RWPE2 (cell line): ENCODE measurements at places on chromosomes 4 and X.

DNA sequence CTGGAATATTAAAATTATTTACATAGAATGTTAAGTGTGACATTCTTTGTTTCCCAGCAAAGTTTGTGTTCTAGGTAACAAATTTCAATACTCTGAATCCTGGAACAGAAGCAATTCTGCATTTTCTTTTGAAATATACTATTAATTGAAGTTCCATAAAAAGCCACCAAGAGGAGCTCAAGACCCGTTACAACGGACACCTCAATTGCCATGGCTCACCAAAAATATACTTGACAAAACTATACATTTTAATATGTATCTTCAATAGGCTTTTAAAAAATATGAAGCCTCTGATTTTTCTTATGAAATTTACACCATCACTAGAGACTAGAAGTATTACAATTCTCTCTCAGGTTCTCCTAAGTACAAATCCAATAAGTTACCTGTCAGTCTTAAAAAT lies 111.4 kb downstream of the NYX start:
- no peak for DNase-seq
- H3K36me3 ChIP-seq, result no peaks in the 10 kb centered on the region
- H3K4me3 ChIP-seq, result no peak overlapping the region

DNA sequence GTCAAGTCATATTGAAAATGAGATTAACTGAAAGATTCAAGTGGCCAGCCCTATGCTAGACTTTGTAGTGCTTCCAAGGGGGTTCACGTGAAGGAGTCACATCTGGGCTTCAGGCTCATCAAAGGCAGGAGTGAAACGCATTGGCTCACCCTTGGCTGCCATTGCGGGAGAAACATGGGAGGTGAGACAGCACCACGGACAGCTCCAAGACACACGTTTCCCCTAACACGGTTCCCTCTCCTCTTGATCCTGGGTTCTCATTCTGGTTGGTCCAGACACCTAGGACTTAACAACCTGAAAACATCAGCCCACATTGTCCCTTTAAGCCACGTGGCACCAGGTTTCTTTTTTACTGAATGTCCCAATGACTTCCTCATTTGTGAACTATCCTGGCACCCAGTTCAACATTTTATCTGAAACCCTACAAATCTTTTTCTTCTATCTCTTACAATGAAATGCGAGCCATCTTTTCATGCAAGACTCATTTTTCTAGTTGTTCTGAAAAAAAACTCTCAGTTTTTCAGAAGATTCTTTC lies 279.0 kb upstream of the VCX3A start:
- H3K36me3 ChIP-seq, result no peaks in the 10 kb centered on the region
- no peaks in the 10 kb centered on the region for H3K27me3 ChIP-seq
- DNase-seq, result no peak
- H3K4me1 ChIP-seq, result no peaks in the 10 kb centered on the region
- no peak overlapping the region for H3K4me3 ChIP-seq
- no peak overlapping the region for H3K27ac ChIP-seq

DNA sequence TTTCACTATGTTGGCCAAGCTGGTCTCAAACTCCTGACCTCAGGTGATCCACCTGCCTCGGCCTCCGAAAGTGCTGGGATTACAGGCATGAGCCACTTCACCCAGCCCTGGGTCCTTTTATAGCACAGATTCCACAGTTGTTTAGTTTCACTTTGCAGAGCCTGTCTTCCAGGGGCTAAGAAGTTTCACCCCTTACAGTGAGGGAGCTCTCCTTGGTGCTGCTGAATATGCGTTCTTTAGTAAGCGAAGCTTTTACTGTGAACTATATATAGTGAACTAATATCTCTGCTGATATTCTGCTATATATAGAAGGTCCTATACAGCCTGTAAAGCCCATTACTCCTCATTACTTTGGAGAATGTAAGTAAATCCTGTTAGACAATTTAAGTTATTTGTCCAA lies 4.2 kb downstream of the TCEAL6 start:
- H3K4me1 ChIP-seq, result no peaks in the 10 kb centered on the region
- H3K27me3 ChIP-seq, result no peaks in the 10 kb centered on the region
- no peak for DNase-seq

GRCh38 chr4:111400741-111401140 lies 744.5 kb upstream of the FAM241A start:
- H3K27ac ChIP-seq, result no peak overlapping the region
- no peaks in the 10 kb centered on the region for H3K4me1 ChIP-seq
- H3K4me3 ChIP-seq, result no peak overlapping the region
- H3K27me3 ChIP-seq, result no peaks in the 10 kb centered on the region

- peak overlapping the region; percentile 87 for H3K4me3 ChIP-seq
- DNase-seq, result no peak
Measured at GRCh38 chrX:10617186-10617998, 3.0 kb downstream of the MID1 start.

DNA sequence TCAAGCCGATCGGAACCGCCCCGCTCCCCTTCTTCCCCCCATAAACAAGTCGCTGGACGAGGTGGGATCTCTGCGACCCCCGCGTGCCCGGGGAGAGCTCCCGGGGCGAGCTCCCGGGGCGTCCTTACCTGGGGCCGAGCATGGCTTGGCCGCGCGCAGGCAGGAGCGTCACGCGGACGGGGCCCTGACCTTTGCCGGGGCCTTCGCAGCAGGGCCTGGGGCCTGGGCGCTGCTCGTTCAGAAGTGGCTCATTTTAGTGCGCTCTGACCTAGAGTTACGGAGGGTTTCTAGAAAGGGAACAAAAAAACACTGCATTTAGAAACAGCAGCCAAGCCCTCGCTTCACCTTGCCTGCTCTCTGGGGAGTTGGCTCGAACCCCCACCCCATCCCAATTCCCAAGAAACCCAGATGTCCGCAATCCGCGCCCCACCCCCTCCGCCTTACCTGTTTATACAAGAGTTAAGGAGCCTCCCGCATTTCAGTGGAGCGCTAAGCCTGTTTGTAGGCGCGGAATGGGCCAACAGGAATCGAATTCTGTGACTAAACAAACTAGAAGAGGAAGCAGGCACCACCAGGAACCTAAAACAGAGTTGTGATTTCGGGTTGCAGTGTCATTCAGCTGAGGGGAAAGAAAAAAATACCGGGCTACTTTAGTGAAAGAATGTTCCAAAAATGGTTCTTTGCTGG lies 814 bp upstream of the RBM47 start:
- H3K4me3 ChIP-seq, result peak overlapping the region; percentile 53
- peaks cover 32% of the 10 kb centered on the region for H3K4me1 ChIP-seq
- peak overlapping the region; percentile 68 for H3K27ac ChIP-seq
- H3K27me3 ChIP-seq, result no peaks in the 10 kb centered on the region
- DNase-seq, result peak; percentile 65
- H3K36me3 ChIP-seq, result no peaks in the 10 kb centered on the region

DNA sequence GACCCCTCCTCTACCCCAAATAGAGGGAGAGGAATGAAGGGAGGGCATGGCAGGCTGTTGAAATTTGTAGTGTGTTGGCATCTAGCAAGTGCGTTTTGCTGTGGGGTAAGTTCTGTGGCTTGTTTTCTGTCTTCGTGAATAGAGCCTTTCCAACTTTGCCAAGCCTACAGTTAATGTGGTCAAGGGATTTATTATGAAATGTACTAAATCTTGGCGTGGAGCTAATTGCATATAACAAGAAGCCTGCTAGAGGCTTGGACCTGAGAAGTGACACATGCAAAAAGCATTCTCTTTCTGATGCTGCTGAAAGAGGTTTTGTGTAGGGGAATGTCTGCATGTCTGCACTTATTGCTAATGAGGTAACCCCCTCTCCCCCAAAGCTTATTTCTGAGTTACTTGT lies 132.2 kb downstream of the BMPR1B start:
- no peaks in the 10 kb centered on the region for H3K36me3 ChIP-seq
- no peak overlapping the region for H3K27ac ChIP-seq
- no peaks in the 10 kb centered on the region for H3K4me1 ChIP-seq
- no peak overlapping the region for H3K4me3 ChIP-seq

DNA sequence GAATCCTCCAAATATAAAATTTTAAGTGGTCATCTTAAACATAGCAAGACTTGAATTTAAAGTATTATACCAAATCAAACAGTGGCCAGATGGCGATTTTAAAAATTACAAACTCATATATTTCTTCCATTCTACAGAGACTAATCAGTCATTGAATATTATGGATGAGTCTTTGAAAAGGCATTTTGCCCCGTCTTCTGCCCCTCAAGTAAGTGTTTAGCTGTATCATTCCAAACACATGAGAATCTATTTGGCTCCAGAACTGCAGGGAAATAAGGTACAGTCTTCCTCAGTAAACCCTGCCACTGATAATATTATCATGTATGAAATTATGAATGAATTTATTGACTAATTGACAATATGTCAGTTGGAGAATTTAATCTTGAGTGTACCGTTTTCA lies 191.0 kb downstream of the SLC7A11 start:
- no peak overlapping the region for H3K4me3 ChIP-seq
- peak overlapping the region; percentile 13 for H3K27ac ChIP-seq
- no peaks in the 10 kb centered on the region for H3K27me3 ChIP-seq

DNA sequence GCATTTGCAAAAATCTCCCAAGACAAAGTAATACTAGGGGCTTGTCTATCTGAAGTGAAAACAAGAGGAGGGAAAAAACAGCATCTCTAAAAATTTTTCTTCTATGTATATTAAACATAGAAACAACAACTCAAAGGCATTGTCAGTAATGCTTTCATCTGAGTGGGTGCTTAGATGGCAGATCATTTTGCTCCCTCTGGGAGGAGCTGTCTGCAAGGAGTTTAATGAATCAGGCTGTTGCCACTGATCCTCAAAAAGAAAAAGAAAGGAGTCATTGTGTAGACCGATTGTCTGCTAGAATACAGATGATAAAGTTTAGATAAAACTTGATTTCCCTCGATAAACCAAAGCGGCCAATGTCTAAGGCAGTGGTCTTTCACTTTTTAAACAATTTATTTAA lies 49.7 kb upstream of the KLHL8 start:
- H3K36me3 ChIP-seq, result no peaks in the 10 kb centered on the region
- no peak overlapping the region for H3K4me3 ChIP-seq
- H3K27me3 ChIP-seq, result no peaks in the 10 kb centered on the region
- H3K27ac ChIP-seq, result no peak overlapping the region
- DNase-seq, result no peak

- no peaks in the 10 kb centered on the region for H3K27me3 ChIP-seq
- no peak overlapping the region for H3K27ac ChIP-seq
- no peaks in the 10 kb centered on the region for H3K36me3 ChIP-seq
Measured at GRCh38 chrX:150161193-150161592, 201.9 kb upstream of the MAMLD1 start.

DNA sequence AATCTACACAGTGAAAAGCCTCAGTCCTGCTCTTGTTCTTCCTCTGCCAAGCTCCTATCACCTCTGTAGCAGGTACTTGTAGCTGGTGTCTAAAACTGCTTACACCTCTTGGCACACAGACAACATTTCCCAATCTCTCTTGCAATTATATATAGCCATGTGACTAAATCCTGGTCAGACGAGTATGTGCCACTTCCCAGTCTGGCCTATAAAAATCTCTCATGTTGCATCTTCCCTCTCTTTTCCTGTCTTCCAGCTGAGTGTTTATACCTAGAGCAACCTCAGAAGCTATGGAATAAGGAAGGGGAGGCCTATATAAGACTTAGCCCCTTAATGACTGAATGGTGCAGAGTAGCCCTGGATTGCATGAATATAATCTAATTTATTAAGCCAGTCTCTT lies 105.8 kb downstream of the RNF150 start:
- peaks cover 2% of the 10 kb centered on the region for H3K27me3 ChIP-seq
- no peak overlapping the region for H3K4me3 ChIP-seq
- H3K4me1 ChIP-seq, result no peaks in the 10 kb centered on the region
- H3K36me3 ChIP-seq, result no peaks in the 10 kb centered on the region
- no peak overlapping the region for H3K27ac ChIP-seq

- H3K4me3 ChIP-seq, result no peak overlapping the region
- H3K4me1 ChIP-seq, result no peaks in the 10 kb centered on the region
- no peak overlapping the region for H3K27ac ChIP-seq
- no peaks in the 10 kb centered on the region for H3K36me3 ChIP-seq
Measured at GRCh38 chr4:129350834-129351721, 255.1 kb downstream of the C4orf33 start.

GRCh38 chr4:144347121-144347520 lies 206.6 kb upstream of the GYPA start:
- H3K36me3 ChIP-seq, result no peaks in the 10 kb centered on the region
- no peaks in the 10 kb centered on the region for H3K27me3 ChIP-seq
- H3K4me3 ChIP-seq, result no peak overlapping the region

DNA sequence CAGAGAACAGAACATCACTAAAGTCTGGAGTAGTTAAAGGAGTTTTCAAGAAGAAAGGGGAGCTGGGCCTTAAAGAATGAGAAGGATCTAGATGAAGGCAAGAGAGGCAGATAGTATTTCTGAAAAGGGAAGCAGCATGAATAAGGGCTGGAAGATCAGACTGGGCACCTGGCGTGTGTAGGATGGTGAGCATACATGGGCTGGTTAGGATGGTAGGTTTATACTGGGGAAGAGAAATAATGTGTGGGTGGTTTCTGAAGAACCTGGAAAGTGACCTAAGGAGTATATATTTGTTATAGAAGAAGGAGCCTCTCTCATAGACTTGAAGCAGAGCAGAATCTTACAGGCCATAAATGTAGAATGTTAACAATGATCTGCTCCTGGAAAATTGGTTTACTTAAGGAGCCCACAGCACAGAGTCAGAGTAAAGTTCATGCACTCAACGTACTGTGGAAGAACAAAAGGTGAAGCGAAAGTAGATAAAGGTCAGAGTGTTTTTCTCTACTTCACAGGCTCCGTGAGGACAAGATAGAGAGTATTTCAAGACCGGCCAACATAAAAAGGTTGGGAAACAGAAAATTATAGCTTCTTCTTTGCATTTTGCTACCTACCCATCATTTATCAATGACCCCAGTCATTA lies 35.8 kb downstream of the MBNL3 start:
- H3K4me1 ChIP-seq, result no peaks in the 10 kb centered on the region
- no peak for DNase-seq
- H3K36me3 ChIP-seq, result no peaks in the 10 kb centered on the region
- H3K27me3 ChIP-seq, result no peaks in the 10 kb centered on the region
- H3K27ac ChIP-seq, result no peak overlapping the region

DNA sequence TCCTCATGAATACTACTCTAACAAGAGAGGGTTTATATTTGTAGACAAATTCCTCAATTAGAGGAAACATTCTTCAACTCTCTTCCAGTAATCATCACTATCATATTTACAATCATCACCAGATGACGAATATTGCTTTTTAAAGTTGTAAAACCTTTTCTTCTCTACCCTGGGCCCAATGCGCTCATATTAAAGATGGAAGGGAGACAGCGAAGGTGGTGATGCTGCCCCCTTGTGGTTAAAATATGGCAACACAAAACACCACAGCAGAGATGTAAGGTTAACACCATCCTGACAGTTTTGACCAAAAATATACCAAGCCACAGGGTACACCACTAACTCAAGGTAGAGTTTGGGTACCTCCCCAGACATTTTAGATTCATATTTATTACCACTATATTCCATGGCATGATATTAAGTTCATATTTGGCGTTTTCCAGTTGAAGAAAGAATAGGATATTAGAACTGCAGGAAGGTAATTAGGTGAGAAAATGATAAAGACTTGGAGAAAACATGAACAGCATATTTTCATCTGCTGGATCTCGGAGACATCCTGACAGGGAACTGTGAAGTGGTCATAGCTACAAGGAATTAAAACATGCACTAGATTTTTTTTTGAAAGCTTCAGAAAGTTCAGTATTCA lies 72.8 kb downstream of the SLC9A7 start:
- no peak overlapping the region for H3K27ac ChIP-seq
- peaks cover 10% of the 10 kb centered on the region for H3K4me1 ChIP-seq
- H3K36me3 ChIP-seq, result no peaks in the 10 kb centered on the region
- no peak for DNase-seq
- no peaks in the 10 kb centered on the region for H3K27me3 ChIP-seq
